ENCODE measurements at places on chromosomes 2 and 18. TPM values are rescaled to one million over a fixed set of nuclear protein-coding genes. Genes with fewer than 3 reads are reported as not detected.
A peak's percentile ranks its signal among the peaks of the same experiment; 100 is the strongest.

DNA sequence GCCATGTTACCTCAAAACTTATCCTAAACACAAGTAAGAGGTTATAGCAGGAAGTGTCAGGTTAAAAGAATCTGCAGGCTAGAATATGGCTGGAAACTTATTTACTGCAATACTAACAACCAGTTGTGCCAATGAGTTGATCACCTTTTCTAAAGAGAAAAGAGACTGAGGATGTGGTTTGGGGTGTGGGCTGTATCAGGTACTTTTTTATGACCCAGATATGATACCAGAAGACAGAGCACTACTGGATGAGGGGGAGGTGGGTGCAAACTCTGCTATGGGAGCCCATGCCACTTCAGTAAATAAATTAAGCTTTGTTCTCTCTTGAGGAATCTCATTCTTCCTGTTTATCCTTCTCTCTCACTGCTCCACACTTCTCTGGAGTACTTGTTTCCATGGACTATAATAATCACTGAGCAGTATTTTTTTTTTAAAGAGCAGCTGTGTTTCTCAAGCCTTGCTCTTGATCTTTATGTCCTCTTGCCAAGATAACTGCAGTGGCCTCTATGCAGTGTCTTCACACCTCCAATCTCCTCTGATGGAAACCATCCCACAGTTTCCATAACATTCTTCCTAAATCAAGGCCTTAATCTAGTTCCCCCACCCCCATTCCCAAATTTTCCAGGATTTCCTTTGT lies 51.2 kb upstream of the NOSTRIN start:
- H3K4me3 ChIP-seq: no peak overlapping the region
- no peaks in the 10 kb centered on the region for H3K27me3 ChIP-seq
- no peak for DNase-seq
- H3K27ac ChIP-seq: no peak overlapping the region

DNA sequence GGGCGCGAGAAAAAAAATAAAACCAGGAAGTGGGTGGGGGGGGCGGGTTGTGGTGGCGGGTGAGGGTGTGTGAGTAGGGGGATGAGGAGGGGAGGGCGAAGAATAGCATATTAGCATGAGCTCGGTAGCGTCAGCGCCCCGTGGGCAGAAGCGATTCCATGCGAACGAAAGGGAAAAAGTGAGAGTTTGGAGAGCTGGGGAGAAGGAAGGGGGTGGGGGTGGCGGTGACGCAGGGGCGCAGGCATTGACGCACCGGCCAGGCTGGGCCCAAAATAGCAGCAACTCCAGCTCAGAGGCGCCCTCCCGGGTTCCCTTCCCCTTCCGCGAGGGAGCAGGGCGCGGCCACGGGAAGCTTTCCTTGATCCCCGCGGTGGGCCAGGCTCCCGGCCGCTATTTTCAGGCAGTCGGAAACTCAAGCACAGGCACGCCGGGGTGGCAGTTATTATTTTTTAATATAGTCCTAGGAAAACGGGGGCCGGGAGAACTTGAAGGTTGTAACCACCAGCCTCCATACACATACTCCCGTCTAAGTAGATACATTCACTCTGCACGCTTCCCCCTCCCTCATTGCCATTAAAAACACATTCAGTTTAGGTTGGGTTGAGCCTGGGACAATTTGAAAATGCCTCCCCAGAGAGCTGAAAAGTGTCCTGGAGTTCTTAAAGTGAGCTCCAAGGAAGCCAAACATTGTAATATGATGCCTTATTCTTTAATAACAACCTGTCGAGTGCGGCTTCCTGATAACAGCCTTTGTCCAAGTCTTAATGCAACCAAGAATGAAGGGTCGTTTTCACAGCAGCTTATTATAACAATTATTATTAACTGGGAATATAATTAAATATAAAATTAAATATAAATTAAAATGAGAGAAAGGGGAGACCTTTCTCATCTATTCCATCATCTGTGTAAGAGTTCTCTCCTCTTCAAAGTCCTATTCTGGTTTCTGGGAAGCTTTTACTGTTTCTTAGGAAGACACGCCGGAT lies 2.3 kb upstream of the NR4A2 start:
- peak overlapping the region; percentile 92 for H3K4me3 ChIP-seq
- DNase-seq: peak; percentile 85
- peaks cover 39% of the 10 kb centered on the region for H3K4me1 ChIP-seq
- H3K27ac ChIP-seq: peak overlapping the region; percentile 100

The NLRC4 gene
- polyA plus RNA-seq: 0.41 TPM

DNA sequence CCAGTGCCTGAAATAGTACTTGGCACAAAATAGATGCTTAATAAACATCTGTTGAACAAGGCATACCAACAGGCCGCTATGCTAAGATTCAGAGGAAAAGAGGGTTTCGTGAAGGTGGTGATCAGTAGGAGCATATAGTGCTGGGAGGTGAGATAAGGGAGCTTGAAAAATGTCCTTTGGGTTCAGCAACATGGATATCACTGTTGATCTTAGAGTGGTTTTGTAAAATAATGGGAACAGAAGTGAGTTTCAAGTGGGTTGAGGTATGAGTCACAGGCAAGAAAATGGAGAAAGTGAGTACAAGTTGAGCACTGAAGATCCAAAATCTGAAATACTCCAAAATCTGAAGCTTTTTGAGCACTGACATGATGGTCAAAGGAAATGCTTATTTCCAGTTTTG lies 4.4 kb downstream of the CENPO start:
- no peaks in the 10 kb centered on the region for H3K36me3 ChIP-seq
- no peak overlapping the region for H3K4me3 ChIP-seq
- no peak for DNase-seq
- H3K27me3 ChIP-seq: no peaks in the 10 kb centered on the region
- peaks cover 7% of the 10 kb centered on the region for H3K4me1 ChIP-seq

The ACOXL gene
- not detected for polyA plus RNA-seq

DNA sequence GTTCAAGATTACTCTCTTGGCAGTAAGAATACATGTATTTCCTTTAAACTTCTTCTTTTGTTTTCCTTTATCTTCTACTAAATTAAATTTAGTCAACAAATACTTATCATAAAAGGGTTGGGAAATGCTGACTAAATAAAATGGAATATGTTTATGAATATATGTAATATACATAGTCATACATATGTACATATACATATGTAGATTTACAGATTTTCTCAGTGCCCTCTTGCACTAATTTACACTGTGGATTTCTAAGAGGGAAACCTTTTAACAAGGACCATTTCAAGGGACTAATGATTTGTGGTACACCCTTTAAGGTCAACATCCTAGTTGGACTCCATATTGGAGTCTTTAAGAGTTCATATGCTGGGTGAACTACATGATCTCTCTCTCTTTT lies 37.2 kb downstream of the FAM98A start:
- H3K4me3 ChIP-seq: no peak overlapping the region
- no peak for DNase-seq
- no peaks in the 10 kb centered on the region for H3K27me3 ChIP-seq
- peaks cover 34% of the 10 kb centered on the region for H3K36me3 ChIP-seq
- no peak overlapping the region for H3K27ac ChIP-seq

The SERPINB12 gene
- not detected for polyA plus RNA-seq

GRCh38 chr2:122034344-122034743 lies 278.9 kb downstream of the TSN start:
- no peak overlapping the region for H3K27ac ChIP-seq
- no peak overlapping the region for H3K4me3 ChIP-seq
- no peaks in the 10 kb centered on the region for H3K36me3 ChIP-seq
- no peak for DNase-seq

The OBSL1 gene
- polyA plus RNA-seq: not detected

DNA sequence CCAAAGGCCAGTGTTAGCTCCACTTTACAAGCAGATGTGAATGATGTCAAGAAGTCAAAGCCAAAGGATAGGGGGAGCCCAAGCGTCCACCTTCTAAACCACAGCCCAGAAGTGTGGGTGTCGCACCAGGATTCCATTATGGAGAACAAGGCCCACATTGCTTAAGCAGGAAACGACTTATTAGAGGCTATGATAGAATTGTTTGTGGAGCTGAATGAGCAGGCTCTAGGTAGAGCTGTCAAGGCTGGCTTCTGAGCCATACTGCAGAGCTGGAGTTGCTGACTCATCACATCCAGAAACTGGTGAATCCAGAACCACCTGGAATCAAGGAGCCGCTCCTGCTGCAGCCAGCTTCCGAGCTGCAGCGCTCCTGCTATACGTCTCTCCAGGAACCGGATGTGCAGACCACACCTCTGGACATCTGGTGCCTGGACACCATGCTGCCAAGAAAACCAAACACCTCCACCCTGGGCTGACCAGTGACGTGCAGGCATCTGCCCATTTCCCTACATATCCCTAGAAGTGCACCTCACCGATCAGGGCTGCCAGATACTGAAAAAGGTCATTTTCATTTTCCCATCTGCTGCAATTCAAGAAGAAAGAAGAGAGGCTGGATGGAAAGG lies 6.2 kb upstream of the TWIST2 start:
- H3K27me3 ChIP-seq: peaks cover 60% of the 10 kb centered on the region
- no peaks in the 10 kb centered on the region for H3K4me1 ChIP-seq
- no peaks in the 10 kb centered on the region for H3K36me3 ChIP-seq
- DNase-seq: no peak
- no peak overlapping the region for H3K27ac ChIP-seq
- no peak overlapping the region for H3K4me3 ChIP-seq

The AQP12B gene
- polyA plus RNA-seq: not detected

GRCh38 chr2:56741601-56742102 lies 557.9 kb downstream of the CCDC85A start:
- no peaks in the 10 kb centered on the region for H3K4me1 ChIP-seq
- no peaks in the 10 kb centered on the region for H3K27me3 ChIP-seq
- H3K27ac ChIP-seq: no peak overlapping the region
- H3K4me3 ChIP-seq: no peak overlapping the region

GRCh38 chr2:231614559-231615057 lies 21.9 kb downstream of the TEX44 start:
- peaks cover 28% of the 10 kb centered on the region for H3K4me1 ChIP-seq
- H3K4me3 ChIP-seq: peak overlapping the region; percentile 80
- no peaks in the 10 kb centered on the region for H3K36me3 ChIP-seq

The MATN3 gene
- not detected for polyA plus RNA-seq

The C2orf92 gene
- polyA plus RNA-seq: 1.3 TPM

The TWIST2 gene
- not detected for polyA plus RNA-seq

DNA sequence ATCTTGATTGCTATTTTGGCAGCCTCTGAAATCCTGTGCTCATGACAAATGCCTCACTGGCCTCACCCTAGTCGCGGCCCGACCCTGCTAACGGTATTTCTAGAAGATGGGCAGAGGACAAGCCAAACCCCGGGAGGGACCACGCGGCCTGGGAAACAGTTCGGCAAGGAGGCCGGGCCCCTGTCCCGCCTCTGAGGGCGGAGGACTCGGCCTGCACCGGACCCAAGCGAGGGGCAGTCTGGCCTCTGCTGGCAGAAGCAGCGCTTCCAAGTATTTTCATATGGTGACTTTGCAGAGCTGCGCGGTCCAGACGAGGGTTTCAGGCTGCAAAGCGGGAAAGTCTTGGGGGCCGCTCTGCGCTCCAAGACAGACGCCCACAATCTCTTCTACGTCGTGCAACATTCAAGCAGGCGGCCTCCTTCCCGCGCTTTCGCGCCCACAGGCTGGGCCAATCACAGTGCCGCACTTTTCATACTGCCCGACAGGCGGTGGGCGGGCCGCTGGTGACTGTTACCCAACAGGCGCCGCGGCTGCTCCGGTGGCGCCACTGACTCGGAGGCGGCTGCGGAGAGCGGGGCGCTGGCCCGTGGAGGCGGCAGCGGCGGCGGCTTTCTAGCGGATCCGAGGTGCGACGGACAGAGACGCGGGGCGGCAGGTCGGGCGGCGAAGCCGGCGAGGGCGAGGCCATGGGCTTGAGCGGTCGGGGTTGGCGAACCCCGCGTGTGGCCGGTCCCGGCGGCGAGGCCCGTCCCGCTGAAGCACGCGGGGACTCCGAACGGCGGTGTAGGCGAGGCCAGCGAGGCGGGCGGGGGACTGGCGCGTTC lies at the start of gene RBM44:
RBM44 (plus strand) TSS at position 544 of the 824 bp plus-strand sequence. CDS start 14,831 bp downstream, outside the sequence.
- no peaks in the 10 kb centered on the region for H3K27me3 ChIP-seq
- H3K27ac ChIP-seq: no peak within 1 kb of the TSS
- no peaks in the 10 kb centered on the region for H3K36me3 ChIP-seq
- H3K4me3 ChIP-seq: peak within 1 kb of the TSS; percentile 12
- DNase-seq: no peak

DNA sequence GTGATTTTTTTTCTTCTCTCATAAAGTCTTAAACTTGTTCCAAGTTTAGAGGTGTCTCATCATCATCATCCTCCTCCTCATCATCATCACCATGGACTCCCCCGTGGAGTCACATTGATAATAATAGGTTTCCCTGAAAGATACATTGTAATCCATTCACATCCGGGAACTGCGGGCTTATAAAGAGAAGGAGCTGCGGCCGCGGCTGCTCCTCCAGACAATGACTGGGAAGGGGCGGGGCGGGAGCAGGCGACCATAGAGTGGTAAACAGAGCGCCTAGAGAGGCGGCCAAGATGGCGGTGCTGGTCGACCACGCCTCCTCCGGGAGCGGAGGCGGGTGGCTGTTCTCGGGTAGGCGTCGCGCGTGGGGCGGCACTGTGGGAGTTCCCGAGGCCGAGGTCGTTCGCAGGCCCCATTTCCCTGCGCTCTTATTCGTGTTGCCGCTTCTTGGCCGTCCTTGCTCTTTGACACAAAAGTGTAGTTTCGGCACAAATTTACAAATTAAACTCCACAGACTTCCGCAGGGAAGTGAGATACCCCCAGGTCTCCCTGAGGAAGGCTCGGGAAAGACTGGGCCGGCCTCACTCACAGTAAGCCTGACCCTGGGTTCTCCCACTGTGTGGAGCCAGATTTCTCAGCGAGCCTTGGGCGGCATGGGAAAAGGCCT lies 1.8 kb upstream of the TCF4 start:
- H3K27me3 ChIP-seq: no peaks in the 10 kb centered on the region
- peaks cover 34% of the 10 kb centered on the region for H3K4me1 ChIP-seq
- peak overlapping the region; percentile 93 for H3K27ac ChIP-seq
- peaks cover 8% of the 10 kb centered on the region for H3K36me3 ChIP-seq

DNA sequence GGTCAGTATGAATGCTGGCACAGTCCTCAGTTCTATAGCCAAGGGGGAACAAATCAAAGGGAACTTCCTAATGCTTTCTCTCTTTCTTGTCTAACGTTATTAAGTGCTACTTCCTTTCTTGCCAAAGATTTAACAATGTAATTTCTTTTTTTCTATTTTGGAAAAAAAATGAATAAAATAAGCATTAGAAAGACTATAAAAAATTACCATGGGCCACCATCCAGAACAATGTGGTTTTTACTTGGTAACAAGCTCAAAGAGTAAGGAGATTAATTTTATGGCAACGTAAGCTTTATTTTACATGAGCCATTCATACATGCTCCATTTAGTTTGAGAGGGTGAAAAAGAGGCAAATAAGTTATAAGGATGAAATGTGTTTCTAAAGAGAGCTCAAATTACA lies 40.1 kb downstream of the SERPINE2 start:
- no peak overlapping the region for H3K27ac ChIP-seq
- peaks cover 4% of the 10 kb centered on the region for H3K4me1 ChIP-seq
- DNase-seq: no peak
- H3K27me3 ChIP-seq: no peaks in the 10 kb centered on the region

The GTF2A1L gene
- polyA plus RNA-seq: not detected

GRCh38 chr18:6830916-6831315 lies 101.4 kb downstream of the ARHGAP28 start:
- DNase-seq: no peak
- no peak overlapping the region for H3K4me3 ChIP-seq
- H3K4me1 ChIP-seq: no peaks in the 10 kb centered on the region

- H3K27me3 ChIP-seq: no peaks in the 10 kb centered on the region
- H3K27ac ChIP-seq: no peak overlapping the region
- no peak overlapping the region for H3K4me3 ChIP-seq
- DNase-seq: no peak
- no peaks in the 10 kb centered on the region for H3K4me1 ChIP-seq
These were observed 176.3 kb downstream of the ANKRD30B start for GRCh38 chr18:14924226-14924625.

The ASXL3 gene
- not detected for polyA plus RNA-seq

All from naive B cell (primary cell).